ENCODE measurements at places on chromosomes 7 and 10. TPM values are rescaled to one million over a fixed set of nuclear protein-coding genes. Genes with fewer than 3 reads are reported as not detected.

The CDH23 gene
- total RNA-seq: 2.0 TPM

The PAX4 gene
- total RNA-seq: not detected

The SPDYE18 gene
- 1.1 TPM for total RNA-seq

The SMO gene
- 5.9 TPM for total RNA-seq

The TSPAN15 gene
- 49.8 TPM for total RNA-seq

The TRIM73 gene
- 11.2 TPM for total RNA-seq

The CEP55 gene
- total RNA-seq: 6.0 TPM

All from glutamatergic neuron (in vitro differentiated cells).